Daoy (cell line): ENCODE measurements at places on chromosomes 11 and 22. TPM values are rescaled to one million over a fixed set of nuclear protein-coding genes. Genes with fewer than 3 reads are reported as not detected.

TRPM5 gene
- total RNA-seq, result 0.11 TPM in 1 of 2 replicates, not detected in the other

HEPHL1 gene
- not detected in 2 replicates for total RNA-seq

NLRP6 gene
- total RNA-seq, result not detected in 2 replicates

OR5T1 gene
- total RNA-seq, result not detected in 2 replicates

USP28 gene
- 29.7 and 29.9 TPM in 2 replicates for total RNA-seq

BTBD18 gene
- not detected in 2 replicates for total RNA-seq

ELMOD1 gene
- 1.0 and 2.6 TPM in 2 replicates for total RNA-seq

SPDYC gene
- total RNA-seq, result not detected in 2 replicates

SGSM1 gene
- 0.12 TPM in 1 of 2 replicates, not detected in the other for total RNA-seq

FOLR2 gene
- total RNA-seq, result not detected in 2 replicates

TTC9C gene
- 36.7 and 51.0 TPM in 2 replicates for total RNA-seq

JRKL gene
- 4.7 and 5.2 TPM in 2 replicates for total RNA-seq

PGA5 gene
- total RNA-seq, result not detected in 2 replicates

GRCh38 chr11:68890490-68891231 is 13.0 kb downstream of the MRPL21 start:
- DNase-seq, result peak; percentile 88

DNA sequence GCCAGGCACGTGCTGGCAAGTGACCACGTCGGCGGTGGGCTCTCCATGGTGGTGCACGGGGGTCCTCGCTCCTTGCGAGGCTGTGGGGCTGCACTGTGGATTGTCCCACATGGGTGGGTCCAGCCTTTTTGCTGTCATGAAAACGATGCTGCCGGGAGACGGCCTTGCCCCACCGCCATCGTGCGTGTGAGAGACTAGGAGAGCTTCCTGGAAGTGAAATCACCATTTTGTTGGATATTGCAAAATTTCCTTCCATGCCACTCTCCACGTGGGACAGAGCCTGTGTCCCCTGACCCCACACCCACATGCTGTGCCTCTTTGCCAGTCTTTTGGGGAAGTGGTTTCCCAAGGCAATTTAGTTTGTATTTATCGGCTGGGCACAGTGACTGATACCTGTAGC is 18.2 kb upstream of the GRAMD4 start:
- DNase-seq, result no peak

DNA sequence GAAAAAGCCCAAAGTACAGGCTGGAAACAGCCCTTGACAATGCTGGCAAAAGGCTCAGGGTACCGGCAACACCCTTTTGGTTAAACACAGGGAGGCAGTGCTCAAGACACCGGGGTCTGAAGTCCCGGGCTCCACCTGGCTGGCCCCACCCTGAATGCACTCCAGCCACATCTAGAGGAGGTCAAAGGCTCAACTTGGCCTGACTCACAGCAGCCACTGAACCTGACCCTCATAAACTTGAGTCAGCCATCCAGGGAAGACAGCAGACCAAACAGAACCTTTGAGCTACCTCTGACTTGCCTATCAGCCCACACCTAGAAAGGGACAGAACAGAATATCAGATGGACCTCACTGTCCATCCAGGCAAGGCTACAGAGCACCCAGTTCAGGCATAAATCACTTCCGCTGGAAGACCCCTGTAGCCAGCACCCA is 3.8 kb downstream of the CFL1 start:
- DNase-seq, result no peak

DNA sequence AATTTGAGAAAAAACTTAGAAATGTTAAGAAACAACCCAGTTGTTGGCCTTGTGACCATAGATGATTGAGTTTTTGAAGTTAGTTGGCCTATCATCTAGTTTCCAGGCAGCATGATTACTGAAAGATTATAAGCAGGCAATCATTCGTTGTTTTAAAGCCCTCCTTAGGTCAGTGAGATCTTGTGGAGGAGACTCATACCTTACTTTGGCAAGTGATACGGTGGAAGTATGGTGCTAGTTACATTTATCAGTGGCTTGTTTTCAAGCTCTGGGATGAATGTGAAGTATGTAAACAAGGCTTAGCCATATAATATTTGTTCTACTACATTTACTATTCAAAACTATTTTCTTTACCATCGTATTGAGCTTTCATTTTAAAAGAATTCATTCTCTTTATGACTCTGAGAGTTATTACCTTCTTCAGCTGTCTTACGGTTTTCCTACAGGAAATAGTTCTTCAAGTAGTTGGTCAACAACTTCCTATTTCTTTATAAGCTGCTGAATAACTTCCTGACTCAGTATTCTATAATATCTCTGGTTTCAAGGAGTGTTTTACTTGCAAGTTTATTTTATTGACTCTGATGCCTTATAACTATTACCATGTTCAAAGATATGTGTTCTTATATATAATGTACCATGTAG is 7.3 kb downstream of the YAP1 start:
- no peak for DNase-seq

DNA sequence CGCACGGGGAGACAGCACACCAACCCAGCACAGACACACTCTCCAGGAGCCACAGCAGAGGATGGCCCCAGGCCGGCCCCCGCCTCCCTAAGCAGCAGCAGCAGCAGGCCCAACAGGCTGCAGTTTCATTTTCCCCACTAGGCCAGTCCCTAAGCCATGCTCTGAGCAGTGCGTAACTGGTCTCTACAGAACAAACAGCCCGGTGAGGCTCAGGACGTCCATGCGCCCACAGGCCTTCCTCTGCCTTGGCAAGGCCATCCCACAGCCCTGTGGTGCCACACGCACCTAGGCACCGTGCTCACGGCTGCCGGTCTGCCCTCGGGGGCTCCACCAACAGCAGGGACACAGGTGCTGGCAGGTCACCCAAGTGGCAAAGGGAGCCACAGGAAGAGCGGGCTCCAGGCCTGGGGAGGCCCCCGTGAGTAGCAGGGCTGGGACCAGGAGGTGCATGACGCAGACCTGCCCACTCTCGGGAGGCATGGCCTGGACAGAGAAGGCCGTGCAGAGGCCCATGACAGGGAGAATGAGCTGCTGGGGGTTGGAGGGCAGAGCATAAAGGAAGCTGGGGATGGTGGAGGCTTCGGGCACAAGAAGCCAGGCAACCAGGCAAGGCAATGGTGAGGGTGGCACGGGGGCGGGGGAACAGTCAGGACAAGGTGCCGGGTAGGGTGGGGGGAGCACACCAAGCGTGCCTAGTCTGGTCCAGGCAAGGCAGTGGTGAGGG is 1.4 kb upstream of the MOB2 start:
- DNase-seq, result no peak

DNA sequence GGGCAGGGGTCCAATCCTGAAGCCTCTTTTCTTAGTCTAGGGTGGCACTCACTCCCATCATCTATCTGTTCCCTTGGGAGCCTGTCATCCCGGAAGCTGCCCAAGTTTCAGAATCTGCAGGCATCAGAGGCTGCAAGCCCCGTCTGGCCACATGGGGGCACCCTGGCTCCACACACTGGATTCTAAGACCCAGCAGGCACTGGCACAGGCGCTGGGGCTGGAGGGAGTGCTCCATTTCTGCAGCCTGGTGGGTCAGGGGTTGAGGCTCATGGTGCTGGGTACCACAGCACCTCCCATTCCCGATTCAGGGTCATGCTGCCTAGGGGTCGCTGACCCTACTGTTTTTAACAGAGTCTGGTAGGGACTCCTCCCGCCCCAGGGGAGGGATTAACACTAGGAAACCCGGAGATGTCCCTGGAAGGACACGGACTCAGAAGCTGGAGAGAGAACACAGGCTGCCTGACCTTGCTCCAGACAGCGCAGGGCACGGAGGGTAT is 243.9 kb upstream of the SYN3 start:
- DNase-seq, result peak; percentile 77

GRCh38 chr11:117929142-117929915 is at the start of gene TMPRSS13:
TSS of gene TMPRSS13 (minus strand) at chr11:117929402. CDS start at chr11:117929307, 95 bp downstream.
- no peak for DNase-seq

- DNase-seq, result no peak
Measured at GRCh38 chr22:39503630-39504029, 1.5 kb downstream of the MIEF1 start.

GRCh38 chr11:48002561-48002960 is 22.2 kb downstream of the PTPRJ start:
- DNase-seq, result no peak

GRCh38 chr22:37782340-37783168 is 25.2 kb upstream of the GCAT start:
- DNase-seq, result peak; percentile 68

DNA sequence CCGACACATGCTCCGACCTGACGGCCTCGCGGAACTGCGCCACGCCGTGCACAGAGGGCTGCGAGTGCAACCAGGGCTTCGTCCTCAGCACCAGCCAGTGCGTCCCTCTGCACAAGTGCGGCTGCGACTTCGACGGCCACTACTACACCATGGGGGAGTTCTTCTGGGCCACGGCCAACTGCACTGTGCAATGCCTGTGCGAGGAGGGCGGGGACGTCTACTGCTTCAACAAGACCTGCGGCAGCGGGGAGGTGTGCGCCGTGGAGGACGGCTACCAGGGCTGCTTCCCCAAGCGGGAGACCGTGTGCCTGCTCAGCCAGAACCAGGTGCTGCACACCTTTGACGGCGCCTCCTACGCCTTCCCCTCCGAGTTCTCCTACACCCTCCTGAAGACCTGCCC is 26.8 kb downstream of the TECTA start:
- no peak for DNase-seq

DNA sequence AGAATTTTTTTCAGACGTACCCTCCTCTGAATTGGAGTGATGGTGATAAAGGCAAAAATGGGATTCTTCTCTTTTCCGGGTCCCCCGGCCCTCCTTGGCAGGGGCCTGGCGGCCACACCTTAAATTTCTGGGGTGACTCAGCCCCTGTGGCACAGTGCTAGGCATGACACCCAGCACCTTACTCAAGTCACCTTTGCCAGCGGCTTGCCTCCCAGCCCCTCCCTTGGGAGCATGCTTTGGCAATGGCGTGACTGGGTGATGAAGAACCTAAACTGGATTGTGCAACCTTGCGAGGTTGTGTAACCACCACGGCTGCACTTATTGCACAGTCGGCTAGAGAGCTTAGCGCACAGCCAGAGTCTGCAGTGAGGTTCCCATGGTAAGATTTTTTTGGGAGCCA is 16.2 kb upstream of the LDLRAD3 start:
- peak; percentile 31 for DNase-seq

GRCh38 chr11:110907629-110908028 is 195.4 kb upstream of the ARHGAP20 start:
- DNase-seq, result no peak

DNA sequence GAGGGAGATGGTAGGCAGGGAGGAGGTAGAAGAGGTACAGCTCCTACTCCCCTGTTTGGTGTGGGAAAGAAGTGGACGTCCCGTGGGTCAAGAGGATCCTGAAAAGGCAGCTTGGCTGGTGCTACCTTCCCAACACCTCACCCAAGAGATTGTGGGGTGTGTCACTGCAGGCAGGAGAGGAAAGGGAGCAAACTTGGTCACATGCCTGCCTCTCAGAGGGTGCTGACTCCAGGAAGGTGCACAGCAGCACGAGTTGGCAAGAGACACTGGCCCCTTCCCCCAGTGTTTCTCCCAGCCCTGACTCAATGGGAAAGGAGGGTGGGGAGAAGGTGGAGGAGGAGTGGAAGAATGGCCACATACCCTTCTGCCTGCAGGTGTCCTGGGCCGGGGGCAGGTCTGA is 99.6 kb downstream of the CSNK2A3 start:
- DNase-seq, result no peak

DNA sequence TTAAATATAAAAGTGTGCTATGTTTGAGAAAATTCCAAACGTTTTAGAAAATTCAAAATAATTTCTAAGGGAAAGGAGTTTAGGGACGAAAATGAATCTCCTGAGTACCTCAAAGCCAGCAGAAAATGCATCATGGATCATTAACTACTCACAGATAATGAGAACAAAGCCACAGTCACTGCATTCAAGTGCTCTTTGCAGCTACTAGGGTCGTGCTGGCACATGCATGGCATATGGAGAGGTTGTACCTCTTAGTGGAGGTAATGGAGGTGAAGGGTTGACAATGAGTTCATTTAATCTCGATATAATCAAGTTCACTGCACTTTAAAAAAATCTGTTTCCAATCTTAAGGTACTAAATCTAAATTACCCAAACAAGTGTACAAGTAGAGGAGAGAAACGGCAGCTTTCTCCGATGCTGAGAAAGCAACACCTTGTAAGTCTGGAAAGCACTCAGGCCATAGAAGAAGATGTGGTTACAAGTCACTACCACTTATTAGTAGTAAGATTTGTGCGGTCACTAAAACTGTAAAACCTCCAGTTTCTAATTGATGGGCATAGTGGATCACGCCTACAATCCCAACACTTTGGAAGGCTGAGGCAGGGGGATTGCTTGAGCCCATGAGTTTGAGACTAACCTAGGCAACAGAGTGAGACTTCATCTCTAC is 261.1 kb upstream of the ANO3 start:
- no peak for DNase-seq

GRCh38 chr11:613369-613968 is 2.3 kb downstream of the IRF7 start:
- peak; percentile 50 for DNase-seq

DNA sequence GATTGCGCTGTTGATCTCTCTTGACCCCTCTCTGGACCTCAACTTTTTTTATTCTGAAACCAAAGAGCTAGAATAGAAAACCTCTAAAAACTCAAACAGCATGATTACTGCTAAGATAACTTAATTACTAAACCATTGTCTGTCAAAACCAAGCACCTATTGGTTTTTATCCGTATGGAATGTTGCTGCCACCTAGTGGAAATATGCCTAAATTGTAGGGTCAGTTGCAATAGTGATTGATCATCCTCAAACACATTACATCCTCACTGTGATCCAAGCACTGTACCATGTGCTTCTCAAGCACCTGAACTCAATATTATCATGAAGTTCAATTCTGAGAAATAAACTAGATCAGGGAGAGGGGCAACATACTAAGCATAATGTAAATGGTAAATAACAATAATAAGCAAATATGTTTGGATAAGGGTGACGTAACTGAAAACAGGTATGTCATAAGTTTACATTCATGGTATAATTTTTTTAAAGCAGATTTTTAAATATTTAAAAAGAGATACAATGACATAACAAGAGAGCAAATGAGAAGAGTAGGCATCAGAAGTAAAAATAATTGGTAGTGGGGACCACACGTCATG is 3.8 kb upstream of the OR5A2 start:
- peak; percentile 28 for DNase-seq

- DNase-seq, result no peak
Measured at GRCh38 chr11:18733202-18733601, 7.2 kb upstream of the IGSF22 start.

DNA sequence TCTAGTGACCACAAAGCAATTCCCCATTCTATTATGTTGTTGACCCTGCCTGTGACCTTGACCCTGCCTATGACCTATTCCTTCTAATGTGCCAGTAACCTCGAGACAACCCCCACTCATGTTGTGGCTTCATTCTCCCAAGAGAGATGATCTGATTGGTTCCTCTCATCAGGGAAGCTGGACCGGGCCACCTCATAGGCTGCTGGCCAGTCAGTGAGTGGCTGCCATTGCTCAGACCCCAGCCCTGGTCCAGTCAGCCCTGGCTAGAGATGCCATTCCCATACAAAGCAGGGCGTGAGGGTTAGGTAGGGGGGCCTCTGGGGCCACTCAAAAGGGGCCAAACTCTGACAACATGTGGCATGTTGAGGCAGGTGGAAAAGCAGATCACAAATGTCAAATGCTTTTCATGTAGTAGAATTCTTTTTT is 11.9 kb downstream of the SLC29A2 start:
- no peak for DNase-seq

DNA sequence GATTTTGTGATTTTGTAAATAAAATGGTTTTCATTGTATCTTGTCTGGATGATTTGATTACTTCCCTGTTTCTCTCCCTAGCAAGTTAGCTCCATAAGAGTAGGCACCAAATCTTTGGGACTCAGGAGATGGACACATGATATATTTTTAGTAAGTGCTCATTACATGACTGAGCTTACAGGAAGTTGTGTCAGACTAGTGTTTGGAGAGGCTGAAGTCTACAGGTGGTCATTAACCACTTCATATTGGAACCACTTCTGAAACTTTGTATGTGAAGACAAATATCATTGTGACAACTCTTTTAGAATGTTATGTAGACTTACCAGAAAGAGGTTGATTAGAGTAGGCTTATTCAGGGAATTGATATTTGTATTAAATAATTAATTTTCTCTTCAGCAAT is 19.1 kb downstream of the ARHGAP42 start:
- no peak for DNase-seq
